Iris pigment epithelial cell (primary cell): ENCODE measurements at places on chromosomes 3 and 15.
A peak's percentile ranks its signal among the peaks of the same experiment; 100 is the strongest.

- peak; percentile 8 for DNase-seq
These were observed 120.5 kb downstream of the POLR2M start for GRCh38 chr15:57827021-57827420.

DNA sequence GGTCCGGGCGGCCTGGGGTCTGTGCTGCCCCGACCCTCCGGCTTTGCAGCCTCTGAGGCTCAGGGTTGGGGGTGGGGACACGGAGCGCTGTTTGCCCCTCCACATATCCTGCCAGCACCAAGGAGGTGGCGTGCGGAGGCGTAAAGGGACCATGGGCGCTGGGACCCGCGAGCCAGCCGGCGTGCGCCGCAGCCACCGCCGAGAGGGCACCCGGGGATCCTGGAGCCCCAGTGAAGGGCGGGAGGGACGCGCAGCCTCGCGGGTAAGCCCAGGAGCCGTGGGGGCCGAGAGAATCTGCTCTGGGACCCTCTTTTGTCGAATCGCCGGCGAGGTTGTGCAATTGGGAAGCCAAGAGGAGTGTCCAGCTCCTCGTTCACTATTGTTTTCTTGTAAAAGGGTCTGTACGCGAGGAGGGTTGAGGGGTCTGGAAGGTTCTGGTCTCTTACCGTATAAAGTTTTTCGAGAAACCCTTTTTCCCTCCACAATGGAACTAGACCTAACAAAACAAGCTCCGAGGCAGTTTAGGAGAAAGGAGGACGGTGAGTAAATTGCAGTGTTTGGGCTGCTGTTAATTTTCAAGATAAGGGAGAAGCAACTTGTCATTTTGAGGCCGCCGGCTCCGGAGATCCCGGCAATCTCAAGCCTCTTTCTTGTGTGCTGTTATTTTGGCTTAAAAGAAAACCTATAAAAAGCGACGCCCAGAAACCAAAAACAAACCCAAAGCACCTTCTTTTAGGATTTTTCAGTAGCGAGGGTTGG, 29.9 kb upstream of the ST3GAL6 start:
- DNase-seq = peak; percentile 32

- DNase-seq = no peak
These were observed 334.5 kb downstream of the SOX2 start for GRCh38 chr3:182046166-182046764.

GRCh38 chr3:114809668-114810413, 337.2 kb downstream of the ZBTB20 start:
- peak; percentile 71 for DNase-seq

GRCh38 chr15:92803852-92804609, 96.1 kb upstream of the CHD2 start:
- DNase-seq = peak; percentile 100

DNA sequence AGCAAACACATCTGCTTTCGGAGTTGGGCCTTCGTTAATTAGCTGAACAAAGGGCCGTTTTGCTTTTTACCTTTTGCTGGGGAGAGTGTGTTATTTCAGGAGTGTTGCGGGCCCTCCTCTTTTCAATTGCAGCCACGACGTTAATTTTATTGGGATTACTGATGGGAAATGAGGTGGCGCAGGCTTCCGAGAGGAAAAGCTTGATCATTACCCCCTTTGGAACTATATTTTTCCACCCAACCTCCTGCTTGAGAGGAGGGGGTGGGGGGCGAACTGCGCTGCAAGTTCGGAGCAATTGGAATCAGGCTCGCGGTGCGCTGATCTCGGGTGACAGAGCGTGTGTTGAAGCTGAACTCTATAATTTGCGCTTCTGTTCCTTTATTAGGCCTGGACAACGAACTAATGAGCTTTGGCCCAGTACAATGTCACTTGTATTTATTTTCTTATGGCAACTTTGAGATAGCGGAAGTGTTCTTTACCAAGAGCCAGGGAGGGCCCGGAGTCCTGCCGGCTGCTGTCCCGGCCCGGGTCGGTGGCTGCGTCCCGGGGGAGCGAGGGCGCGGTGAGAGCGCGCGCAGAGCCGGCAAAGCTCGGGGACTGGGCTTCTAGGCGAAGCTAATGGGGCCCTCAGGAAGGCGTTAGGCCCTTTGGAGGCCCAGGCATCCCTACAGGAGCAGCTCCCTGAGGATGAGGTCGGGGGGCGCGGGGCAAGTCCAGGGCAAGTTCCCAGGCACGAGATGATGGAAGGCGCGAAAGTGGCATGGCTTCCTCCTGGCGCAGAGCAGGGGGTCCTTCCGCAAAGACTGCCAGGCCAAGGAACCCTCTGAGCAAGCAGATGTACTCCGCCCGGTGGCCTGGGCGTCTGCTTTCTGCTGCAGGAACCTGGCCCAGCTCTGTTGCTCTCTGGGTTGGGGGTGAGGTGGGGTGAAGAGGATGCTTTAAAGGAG, 12.9 kb downstream of the NR2F2 start:
- DNase-seq = peak; percentile 68

GRCh38 chr3:13580256-13581023, 31.5 kb downstream of the FBLN2 start:
- DNase-seq = no peak

DNA sequence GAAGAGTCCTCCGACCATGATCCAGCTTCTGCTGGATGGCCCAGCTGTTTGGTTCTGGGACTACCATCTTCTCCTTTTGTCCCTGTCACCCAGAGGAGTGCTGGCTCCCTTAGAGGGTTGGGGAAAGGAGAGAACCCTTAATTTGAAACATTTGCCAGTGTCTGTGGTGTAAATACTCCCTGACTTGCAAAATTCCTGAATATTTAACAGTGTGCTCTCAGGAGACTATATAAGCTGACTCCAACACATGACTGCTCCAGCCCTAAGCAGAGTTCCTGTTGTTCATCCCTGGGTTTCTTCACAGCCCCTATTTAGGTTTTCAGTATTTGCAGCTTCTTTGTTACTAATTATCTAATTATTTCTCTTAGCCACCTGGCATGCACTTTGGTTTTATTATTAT, 133.1 kb downstream of the CPNE4 start:
- DNase-seq = no peak

GRCh38 chr3:72660270-72661114, 187.8 kb downstream of the SHQ1 start:
- DNase-seq = no peak

GRCh38 chr3:112635674-112636073, 5.3 kb downstream of the CCDC80 start:
- DNase-seq = peak; percentile 94

GRCh38 chr3:123444023-123444422, 4.9 kb downstream of the ADCY5 start:
- no peak for DNase-seq

DNA sequence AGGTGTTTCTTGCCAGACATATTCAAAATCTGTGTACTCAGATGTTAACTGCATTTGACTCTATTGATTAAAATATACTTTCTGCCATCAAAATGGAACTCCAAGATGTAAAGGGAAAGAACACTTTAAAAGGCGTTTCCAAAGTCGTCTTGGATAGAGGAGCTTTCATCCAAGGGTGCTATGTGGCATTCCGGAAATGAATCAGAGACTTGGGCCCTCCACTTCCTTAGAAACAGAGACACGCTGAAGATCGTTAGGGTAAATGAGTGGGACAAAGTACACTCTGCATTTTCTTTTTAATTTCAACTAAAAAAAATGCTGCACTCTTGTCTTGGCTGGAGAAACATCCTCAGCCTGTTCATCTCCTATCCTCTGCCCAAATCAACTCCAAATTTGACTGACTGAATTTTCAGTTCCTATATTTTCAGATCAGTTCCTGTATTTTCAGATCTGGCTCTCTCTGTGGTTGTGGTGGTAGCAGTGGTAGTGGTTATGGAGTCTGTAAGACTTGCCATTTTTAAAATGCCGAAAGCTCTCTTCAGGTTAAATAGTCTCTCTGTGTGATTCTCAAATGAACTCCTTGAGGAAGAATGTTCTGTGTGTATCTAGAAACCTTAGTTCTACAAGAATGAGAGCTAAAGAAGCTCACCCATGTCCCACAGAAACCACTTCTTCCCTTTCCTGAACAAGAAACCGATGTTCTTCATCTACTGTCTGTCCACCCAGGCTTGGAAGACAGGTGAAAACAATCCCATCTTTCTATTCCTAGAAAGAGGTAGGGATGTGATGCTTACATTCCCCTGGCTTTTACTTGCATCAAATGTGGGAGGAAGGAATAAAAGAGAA, 156.8 kb upstream of the ICE2 start:
- DNase-seq = no peak

DNA sequence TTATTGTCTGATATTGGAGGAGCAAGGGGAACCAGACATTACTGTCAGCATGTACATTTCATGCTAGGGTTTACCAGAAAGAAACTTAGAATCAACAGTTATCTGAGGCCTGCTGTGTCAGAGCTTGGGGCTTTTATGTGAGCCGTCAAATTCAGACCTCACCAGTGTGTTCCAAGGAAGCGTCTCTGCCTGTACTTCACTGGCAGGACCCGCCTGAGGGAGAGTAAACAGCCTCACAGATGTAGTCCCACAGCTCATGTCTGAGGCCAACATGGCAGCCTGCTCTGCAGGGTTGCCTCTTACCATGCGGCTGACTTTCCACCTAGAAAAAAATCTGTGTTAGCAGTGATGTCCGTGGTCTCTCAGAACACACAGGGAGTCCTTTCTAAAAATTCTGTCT, 74.3 kb downstream of the GHSR start:
- no peak for DNase-seq

DNA sequence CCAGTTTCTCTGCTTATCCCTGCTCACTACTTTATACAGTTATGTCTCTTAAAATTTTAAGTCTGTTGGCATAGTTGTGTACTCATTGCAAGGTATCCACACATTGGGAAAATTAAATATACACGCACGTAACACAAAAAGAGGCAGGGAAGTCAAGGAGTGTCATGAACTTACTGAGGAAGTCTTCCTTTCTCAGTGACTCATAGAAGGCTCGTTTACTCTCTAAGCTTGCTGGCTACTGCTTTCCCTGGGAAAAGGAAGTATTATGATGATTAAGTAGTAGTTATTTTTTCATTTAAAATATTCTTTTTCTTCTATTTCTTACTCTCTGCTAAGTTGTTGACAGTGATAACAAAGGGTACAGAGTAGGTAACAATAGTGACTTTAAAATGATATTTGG, 287.3 kb downstream of the UBE2E2 start:
- peak; percentile 85 for DNase-seq

DNA sequence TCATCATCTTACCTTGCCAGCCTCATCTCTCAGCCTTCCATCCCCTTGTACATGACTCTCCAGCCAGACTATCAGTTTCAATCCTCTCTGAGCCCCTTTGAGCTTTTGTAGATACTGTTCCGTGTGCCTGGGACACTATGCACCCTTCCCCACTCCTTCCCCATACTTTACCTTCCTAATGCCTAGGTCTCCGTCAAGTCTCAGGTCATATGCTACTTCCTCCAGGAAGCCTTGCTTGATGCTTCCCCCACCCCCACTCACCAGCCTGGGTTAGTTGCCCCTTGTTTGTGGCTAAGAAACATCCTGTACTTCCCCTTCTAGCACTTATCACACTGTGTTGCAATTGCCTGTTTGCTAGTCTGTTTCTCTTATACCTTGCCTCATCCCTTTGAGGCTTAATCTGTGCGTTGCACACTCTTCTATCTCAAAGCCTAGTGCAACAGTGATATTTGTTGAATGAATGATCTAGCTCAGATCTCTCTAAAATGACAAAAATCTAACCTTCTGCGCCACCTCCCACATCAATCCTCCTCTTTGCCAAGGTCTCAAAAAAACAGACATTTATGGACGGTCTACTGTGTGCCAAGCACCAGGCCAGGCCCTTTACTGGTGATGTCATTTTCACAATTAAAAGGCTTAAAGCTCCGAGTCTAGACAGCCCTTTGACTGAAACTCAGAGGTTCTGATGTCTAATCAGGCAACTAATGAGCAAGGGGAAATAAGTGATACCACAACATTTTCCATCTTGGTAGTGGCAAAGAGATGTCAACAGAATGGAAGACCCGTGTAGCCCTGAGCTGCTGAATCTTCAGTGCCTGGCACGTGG, 6.5 kb upstream of the USP3 start:
- peak; percentile 65 for DNase-seq

GRCh38 chr3:113625834-113626233, 70.6 kb downstream of the USF3 start:
- DNase-seq = no peak

- no peak for DNase-seq
These were observed 25.4 kb downstream of the PHLDB2 start for GRCh38 chr3:111884411-111885018.

- peak; percentile 61 for DNase-seq
These were observed 269.4 kb downstream of the UACA start for GRCh38 chr15:70493787-70494516.

- peak; percentile 11 for DNase-seq
These were observed 456.1 kb upstream of the IL12A start for GRCh38 chr3:159532577-159532976.

DNA sequence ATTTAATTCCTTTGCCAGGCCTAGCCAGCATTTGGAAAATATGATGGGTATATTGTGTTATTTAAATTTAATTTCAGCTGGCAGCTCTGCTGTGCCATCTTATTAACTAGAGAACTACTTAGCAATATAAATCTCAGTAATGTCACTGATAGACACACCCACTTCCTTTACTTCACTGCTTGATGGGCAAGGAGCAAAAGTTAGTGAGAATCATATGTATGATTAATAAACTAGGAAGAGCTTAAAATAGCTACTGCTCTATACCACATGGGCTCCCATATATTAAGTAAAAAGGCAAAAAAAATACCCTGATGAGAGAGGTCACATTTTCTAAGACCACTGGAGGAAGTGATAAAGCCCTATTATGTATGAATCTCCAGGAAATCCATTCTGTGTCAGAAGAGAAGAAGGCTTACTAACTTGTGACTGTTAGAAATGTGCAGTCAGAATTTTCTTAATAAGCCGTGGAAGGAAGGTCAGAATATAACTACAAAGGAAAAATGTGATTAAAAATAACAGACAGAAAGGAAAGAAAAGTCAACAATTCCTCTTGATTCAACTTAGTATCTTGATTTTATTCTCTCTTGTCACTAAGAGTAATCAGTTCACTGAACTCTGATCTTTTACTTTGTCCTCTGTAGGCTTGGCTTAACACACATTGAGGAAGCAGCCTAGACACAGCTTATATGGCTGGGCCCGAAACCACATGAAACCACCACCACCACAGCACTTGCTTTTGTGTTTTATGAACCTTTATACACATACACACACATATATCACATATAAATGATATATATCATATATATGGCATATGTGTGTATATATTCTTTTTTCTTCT, 1233.9 kb upstream of the ALCAM start:
- DNase-seq = peak; percentile 21

GRCh38 chr15:82950746-82951370, 1.7 kb downstream of the HOMER2 start:
- DNase-seq = no peak

- DNase-seq = no peak
These were observed 40.9 kb upstream of the PCSK6 start for GRCh38 chr15:101530224-101530958.

- peak; percentile 78 for DNase-seq
These were observed 82.0 kb upstream of the XXYLT1 start for GRCh38 chr3:195352895-195353488.
